ENCODE measurements at places on chromosomes 13 and 19. TPM values are rescaled to one million over a fixed set of nuclear protein-coding genes. Genes with fewer than 3 reads are reported as not detected.

Gene FXYD5
- total RNA-seq, result 9.3 TPM

Gene ZNF324B
- 16.8 TPM for total RNA-seq

Gene ZNF285
- 4.8 TPM for total RNA-seq

Gene CCDC106
- 22.6 TPM for total RNA-seq

Gene FUT3
- not detected for total RNA-seq

Gene ZNF491
- 3.1 TPM for total RNA-seq

Gene USHBP1
- 24.3 TPM for total RNA-seq

DNA sequence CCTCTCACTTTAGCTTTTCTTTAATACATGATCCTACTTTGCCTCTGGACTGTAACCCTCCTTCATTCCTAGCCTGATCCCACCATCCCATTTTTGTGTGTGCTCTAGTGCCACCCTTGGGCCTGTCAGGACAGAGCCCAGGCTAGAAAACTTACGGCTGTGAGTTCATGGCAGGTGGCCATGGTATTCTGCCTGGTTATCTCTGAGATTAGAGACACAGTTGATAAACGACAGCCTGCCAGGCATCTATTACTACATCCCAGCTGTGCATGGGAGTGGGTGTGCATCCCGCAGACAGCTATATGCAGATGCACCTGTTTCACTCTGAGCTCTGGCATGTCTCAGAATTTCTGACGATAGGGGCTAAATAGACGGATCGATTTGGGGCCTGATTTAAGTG, 110.9 kb downstream of the HS6ST3 start:
- H3K27me3 ChIP-seq, result no peaks in the 10 kb centered on the region
- no peaks in the 10 kb centered on the region for H3K4me1 ChIP-seq

- no peak for DNase-seq
- H3K4me1 ChIP-seq, result no peaks in the 10 kb centered on the region
- H3K27me3 ChIP-seq, result no peaks in the 10 kb centered on the region
- H3K36me3 ChIP-seq, result no peaks in the 10 kb centered on the region
These were observed 1407.1 kb downstream of the UQCRFS1 start for GRCh38 chr19:27805848-27806247.

GRCh38 chr13:19634256-19634740, 839 bp downstream of the MPHOSPH8 start:
- H3K4me1 ChIP-seq, result peaks cover 15% of the 10 kb centered on the region
- no peaks in the 10 kb centered on the region for H3K36me3 ChIP-seq
- DNase-seq, result no peak
- H3K27ac ChIP-seq, result peak overlapping the region; percentile 89

DNA sequence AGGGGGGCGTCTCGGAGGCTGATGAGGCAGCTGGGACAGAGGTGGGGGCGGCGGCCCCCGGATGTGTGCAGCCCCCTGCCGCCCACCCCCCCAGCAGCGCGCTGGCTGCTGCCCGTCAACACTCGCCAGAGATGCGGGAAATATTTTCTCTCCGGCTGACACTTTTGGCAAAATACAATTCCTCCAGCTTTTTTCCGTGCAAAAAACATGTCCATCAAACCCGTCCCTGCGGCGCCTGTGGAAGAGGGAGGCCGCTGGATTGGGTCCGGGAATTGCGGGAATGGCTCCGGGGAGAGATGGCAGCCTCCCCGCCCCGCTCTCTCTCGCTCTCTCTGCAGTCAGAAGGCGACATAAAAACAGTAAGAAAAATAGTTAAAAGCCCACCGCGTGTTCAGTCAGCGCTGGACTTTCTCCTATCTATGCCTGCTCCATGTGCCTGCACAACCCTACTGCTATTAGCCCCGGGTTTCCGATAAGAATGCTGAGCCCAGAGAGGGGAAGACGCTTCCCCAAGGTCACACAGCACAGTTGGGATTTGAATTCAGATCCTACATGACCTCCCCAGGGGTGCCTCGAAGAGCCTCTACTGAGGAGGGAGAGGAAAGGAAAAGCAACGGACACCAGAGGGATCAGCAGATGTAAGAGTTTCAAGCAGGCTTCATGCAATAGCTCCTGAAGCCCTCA, 23.2 kb downstream of the ZNRF4 start:
- no peak for DNase-seq
- no peaks in the 10 kb centered on the region for H3K4me1 ChIP-seq
- no peak overlapping the region for H3K27ac ChIP-seq
- no peaks in the 10 kb centered on the region for H3K36me3 ChIP-seq
- H3K27me3 ChIP-seq, result peaks cover 4% of the 10 kb centered on the region

- no peaks in the 10 kb centered on the region for H3K36me3 ChIP-seq
- H3K27me3 ChIP-seq, result no peaks in the 10 kb centered on the region
- H3K27ac ChIP-seq, result no peak overlapping the region
- H3K4me3 ChIP-seq, result no peak overlapping the region
- peaks cover 57% of the 10 kb centered on the region for H3K4me1 ChIP-seq
These were observed 15.3 kb downstream of the GATAD2A start for GRCh38 chr19:19420570-19421298.

- peak overlapping the region; percentile 54 for H3K27ac ChIP-seq
- H3K4me1 ChIP-seq, result peaks cover 14% of the 10 kb centered on the region
These were observed 24.9 kb upstream of the GAS6 start for GRCh38 chr13:113888701-113889330.

- H3K27me3 ChIP-seq, result no peaks in the 10 kb centered on the region
- peak; percentile 22 for DNase-seq
- no peak overlapping the region for H3K27ac ChIP-seq
- H3K36me3 ChIP-seq, result no peaks in the 10 kb centered on the region
- H3K4me1 ChIP-seq, result no peaks in the 10 kb centered on the region
- no peak overlapping the region for H3K4me3 ChIP-seq
These were observed 22.0 kb downstream of the GPC6 start for GRCh38 chr13:93248627-93249047.

- H3K27ac ChIP-seq, result no peak overlapping the region
- DNase-seq, result no peak
- no peaks in the 10 kb centered on the region for H3K4me1 ChIP-seq
- H3K36me3 ChIP-seq, result no peaks in the 10 kb centered on the region
- H3K4me3 ChIP-seq, result no peak overlapping the region
These were observed 133.3 kb downstream of the KLF12 start for GRCh38 chr13:74000876-74001275.

DNA sequence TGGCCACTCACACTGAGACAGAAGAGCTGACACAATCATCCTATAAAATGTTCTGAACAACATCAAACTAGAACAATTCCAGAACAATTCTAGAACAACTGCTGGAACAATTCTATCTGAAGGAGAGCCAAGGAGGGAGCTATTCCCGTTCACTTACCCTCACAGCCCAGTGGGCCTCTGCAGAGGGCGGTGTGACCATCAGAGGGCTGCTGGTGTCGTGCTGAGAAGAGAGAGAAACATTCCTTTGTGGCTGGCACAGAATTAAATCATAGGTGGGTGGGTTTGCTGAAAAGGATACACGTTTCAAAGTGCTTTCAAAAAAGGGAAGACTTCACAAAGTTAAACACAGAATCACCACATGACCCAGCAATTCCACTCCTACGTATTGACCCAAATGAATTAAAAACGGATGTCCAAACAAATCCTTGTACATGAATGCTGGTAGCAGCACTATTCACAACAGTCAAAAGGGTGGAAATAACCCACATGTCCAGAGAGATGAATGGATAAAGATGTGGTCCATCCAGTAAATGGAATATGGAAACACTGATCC, 34.9 kb downstream of the EPS15L1 start:
- H3K27ac ChIP-seq, result peak overlapping the region; percentile 68
- no peak for DNase-seq
- no peak overlapping the region for H3K4me3 ChIP-seq
- H3K4me1 ChIP-seq, result peaks cover 22% of the 10 kb centered on the region
- H3K36me3 ChIP-seq, result no peaks in the 10 kb centered on the region

DNA sequence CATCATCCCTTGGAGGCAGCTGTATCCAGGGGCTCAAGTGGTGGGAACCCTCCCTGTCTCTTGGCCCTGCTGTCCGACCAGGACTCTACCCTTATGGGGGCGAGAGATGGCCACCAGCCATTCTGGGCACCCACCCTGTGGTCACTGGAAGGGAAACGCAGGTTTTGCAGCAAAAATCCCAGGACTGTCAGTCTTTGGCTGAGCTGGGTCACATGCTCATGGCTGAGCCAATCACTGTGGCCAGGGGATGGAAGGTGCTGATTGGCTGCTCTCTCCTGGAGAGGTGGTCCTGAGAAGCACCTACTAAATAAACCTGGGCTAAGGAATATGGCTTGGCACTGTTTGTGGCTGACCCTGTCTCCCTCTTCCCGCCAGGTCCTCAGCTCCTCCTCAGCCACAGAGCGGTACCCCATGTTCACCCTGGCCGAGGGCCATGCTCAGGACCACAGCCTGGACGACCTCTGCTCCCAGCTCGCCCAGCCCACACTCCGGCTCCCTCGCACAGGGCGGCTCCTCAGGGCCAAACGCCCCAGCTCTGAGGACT, 8.9 kb downstream of the ATG4D start:
- no peak for DNase-seq
- H3K27me3 ChIP-seq, result no peaks in the 10 kb centered on the region
- H3K27ac ChIP-seq, result no peak overlapping the region
- peaks cover 55% of the 10 kb centered on the region for H3K36me3 ChIP-seq
- no peaks in the 10 kb centered on the region for H3K4me1 ChIP-seq

DNA sequence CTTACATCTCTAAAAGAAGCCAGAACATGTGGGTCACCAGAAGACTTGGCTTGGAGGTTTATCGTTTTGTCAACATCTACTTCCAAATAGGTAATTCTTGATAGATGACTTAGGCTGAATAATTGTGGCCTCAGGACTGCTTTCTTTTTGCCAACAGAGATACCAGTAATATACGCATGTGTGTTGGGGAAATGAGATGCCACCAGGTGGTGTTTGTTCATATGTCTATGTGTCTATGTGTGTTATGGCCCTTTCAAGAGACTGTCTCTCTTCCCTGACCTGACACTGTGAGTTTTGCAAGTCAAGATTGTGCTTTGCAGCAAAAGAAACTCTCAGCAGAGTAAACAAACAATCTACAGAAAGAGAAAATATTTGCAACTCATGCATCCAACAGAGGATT, 31.6 kb upstream of the METTL21C start:
- H3K27me3 ChIP-seq, result no peaks in the 10 kb centered on the region
- H3K36me3 ChIP-seq, result no peaks in the 10 kb centered on the region
- no peak overlapping the region for H3K4me3 ChIP-seq
- no peak overlapping the region for H3K27ac ChIP-seq

DNA sequence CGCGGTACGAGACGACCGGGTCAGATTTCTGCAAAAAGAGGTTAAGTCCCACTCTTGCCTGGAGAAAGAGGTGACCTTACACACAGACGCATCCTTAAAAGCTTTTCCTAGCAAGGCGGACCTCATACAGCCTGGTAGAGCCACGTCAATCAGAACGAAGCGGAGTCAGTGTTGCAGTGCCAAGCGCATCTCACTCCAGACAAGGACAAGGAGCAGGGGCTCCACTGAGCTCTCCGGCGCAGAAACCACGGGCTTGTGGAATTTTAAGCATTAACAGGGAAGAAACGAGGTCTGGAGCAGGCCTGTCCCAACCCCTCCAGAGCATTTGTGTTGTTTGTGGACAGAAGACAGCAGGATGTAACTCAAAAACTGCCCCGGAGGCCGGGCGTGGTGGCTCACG, 7.1 kb downstream of the EEF2 start:
- no peaks in the 10 kb centered on the region for H3K4me1 ChIP-seq
- H3K36me3 ChIP-seq, result peaks cover 82% of the 10 kb centered on the region
- no peak overlapping the region for H3K27ac ChIP-seq

DNA sequence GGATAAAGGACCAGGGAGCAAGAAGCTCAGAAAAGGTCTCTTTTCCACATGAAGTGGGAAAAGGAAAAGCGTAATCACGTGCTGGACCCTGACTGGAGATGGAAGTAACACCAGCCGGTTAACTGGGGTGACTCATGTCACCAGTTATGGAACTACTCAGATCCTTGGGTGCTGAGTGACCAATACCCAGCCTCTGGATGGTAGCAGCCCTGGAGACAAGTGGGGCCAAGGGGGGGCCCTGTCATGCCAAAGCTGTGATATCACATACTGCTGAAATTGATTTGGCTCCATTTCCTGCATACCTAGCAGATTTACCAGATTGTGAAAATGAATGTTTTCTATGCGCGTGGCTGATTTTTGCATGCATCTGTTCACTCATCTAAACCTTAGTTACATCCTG, 158.9 kb downstream of the ZIC5 start:
- no peaks in the 10 kb centered on the region for H3K4me1 ChIP-seq
- H3K4me3 ChIP-seq, result no peak overlapping the region

- no peaks in the 10 kb centered on the region for H3K27me3 ChIP-seq
- no peaks in the 10 kb centered on the region for H3K36me3 ChIP-seq
- no peaks in the 10 kb centered on the region for H3K4me1 ChIP-seq
- no peak overlapping the region for H3K4me3 ChIP-seq
These were observed 978.7 kb downstream of the SLITRK5 start for GRCh38 chr13:88649855-88650254.

- H3K36me3 ChIP-seq, result no peaks in the 10 kb centered on the region
- peak; percentile 42 for DNase-seq
- no peaks in the 10 kb centered on the region for H3K27me3 ChIP-seq
- H3K4me3 ChIP-seq, result no peak overlapping the region
- no peaks in the 10 kb centered on the region for H3K4me1 ChIP-seq
These were observed 174.5 kb downstream of the TBC1D4 start for GRCh38 chr13:75307370-75307949.

GRCh38 chr19:47765523-47766358, 12.8 kb upstream of the SELENOW start:
- no peaks in the 10 kb centered on the region for H3K36me3 ChIP-seq
- H3K4me1 ChIP-seq, result no peaks in the 10 kb centered on the region
- no peak overlapping the region for H3K27ac ChIP-seq
- H3K27me3 ChIP-seq, result no peaks in the 10 kb centered on the region
- DNase-seq, result peak; percentile 58
- no peak overlapping the region for H3K4me3 ChIP-seq

- no peaks in the 10 kb centered on the region for H3K36me3 ChIP-seq
- no peaks in the 10 kb centered on the region for H3K27me3 ChIP-seq
- peaks cover 14% of the 10 kb centered on the region for H3K4me1 ChIP-seq
- H3K4me3 ChIP-seq, result peak overlapping the region; percentile 4
- peak overlapping the region; percentile 94 for H3K27ac ChIP-seq
- peak; percentile 87 for DNase-seq
These were observed 736 bp downstream of the SMAD9 start for GRCh38 chr13:36919171-36919832.

Measured in thyroid gland (tissue), 4 donors.